T-helper 1 cell treated with Interleukin-12 subunit alpha and Interleukin-12 subunit beta and Interleukin-4 antibody, amounts not matched to agents 30 ng/mL and 1 ng/mL, for 36 hours (primary cell): ENCODE measurements at places on chromosomes 11 and 22. TPM values are rescaled to one million over a fixed set of nuclear protein-coding genes. Genes with fewer than 3 reads are reported as not detected.

The CD3E gene
- 684 and 696 TPM in 2 replicates for total RNA-seq

The MPPED2 gene
- total RNA-seq = not detected in 2 replicates

The TTC9C gene
- 49.8 and 51.5 TPM in 2 replicates for total RNA-seq

The KRTAP5-2 gene
- total RNA-seq = not detected in 2 replicates

The TMEM151A gene
- total RNA-seq = not detected in 2 replicates

The NCF4 gene
- total RNA-seq = 66.5 and 70.4 TPM in 2 replicates

The BTBD18 gene
- total RNA-seq = not detected in 2 replicates

The IGLL5 gene
- total RNA-seq = not detected in 2 replicates

The MYH9 gene
- total RNA-seq = 888 and 889 TPM in 2 replicates

The FDXACB1 gene
- 4.3 and 4.7 TPM in 2 replicates for total RNA-seq

The P2RX3 gene
- total RNA-seq = not detected in 2 replicates

The FOXRED2 gene
- 11.7 and 12.0 TPM in 2 replicates for total RNA-seq

The MEI1 gene
- 35.5 and 43.5 TPM in 2 replicates for total RNA-seq

The PGGHG gene
- 235 and 236 TPM in 2 replicates for total RNA-seq

The PACSIN2 gene
- 28.7 and 30.0 TPM in 2 replicates for total RNA-seq

The LARGE2 gene
- not detected in 2 replicates for total RNA-seq

The MCAT gene
- total RNA-seq = 10.7 and 14.0 TPM in 2 replicates
